ENCODE measurements at places on chromosomes 2 and 18. TPM values are rescaled to one million over a fixed set of nuclear protein-coding genes. Genes with fewer than 3 reads are reported as not detected.

DNA sequence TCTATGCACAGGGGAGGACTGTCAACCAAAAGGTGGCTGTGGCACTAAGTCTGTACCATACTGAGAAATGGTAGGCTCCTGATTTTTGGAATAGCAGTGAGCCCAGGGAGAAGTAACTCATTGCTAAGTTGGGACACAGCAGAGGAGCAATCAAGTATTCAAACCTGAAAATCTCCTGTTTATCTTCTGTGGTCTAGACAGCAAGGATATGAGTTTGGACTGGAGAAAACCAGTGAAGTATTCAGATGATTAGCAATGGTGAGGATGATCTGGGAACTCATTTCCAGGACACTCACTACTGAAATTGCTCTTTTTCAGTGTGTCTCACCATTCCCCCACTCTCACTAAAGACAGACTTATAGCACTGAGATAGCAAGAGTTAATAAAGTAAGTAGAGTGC, 112.0 kb downstream of the GULP1 start:
- peaks cover 7% of the 10 kb centered on the region for H3K36me3 ChIP-seq
- H3K4me1 ChIP-seq = peaks cover 3% of the 10 kb centered on the region
- no peak for DNase-seq

DNA sequence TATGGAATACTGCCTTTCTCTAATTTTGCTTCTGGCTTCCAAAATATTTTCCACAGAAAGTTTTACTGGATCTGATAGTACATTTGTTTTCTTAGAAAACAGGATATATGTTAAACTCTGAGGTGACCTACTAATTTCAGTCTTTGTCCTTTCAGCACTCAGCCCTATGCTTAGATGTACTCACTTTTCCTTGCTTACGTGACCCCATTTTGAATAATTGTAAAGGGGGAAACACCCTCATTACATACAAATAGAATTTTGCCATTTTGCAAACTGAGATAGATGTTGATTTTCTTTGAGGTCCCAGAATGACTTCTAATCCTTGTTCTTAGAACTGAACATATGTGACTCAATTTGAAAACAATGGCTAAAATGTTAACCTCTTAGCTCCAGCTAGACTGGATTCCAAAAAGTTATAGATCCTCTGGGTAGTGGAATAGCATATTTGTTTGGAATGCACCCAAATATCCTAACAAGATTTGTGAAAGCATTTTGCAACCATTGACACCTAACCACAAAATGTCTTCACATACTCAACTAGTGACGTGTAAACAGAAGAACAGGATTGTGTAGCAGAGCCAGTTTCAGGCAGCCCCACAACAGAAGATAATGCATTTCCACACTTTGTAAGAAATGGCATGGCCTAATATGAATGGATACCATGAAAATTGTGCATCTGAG, 44.8 kb upstream of the EHBP1 start:
- H3K27ac ChIP-seq = no peak overlapping the region
- peaks cover 2% of the 10 kb centered on the region for H3K27me3 ChIP-seq
- no peak for DNase-seq

DNA sequence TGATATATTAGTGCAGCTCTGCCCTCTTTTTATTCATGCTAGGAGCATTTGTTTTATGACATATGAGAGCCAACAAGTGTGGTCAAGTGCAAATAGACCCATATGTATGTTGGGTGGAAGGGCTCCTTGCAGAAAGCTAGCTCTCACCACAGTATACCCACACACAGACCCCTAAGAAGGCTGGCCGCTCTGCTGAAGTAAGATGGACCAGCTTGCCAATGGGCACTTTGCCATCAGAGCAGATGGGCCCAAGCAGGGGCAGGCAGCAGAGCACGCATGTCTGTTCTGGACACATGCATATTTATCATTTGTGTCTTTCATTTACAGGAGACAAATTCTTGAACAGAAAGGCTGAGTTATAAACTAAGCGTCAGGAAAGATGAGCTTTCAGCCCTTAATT, 187.5 kb upstream of the DTNA start:
- no peak for DNase-seq
- H3K36me3 ChIP-seq = no peaks in the 10 kb centered on the region
- H3K4me3 ChIP-seq = no peak overlapping the region
- H3K4me1 ChIP-seq = peaks cover 9% of the 10 kb centered on the region

- no peak overlapping the region for H3K27ac ChIP-seq
- H3K27me3 ChIP-seq = no peaks in the 10 kb centered on the region
- no peak overlapping the region for H3K4me3 ChIP-seq
- DNase-seq = no peak
- H3K4me1 ChIP-seq = no peaks in the 10 kb centered on the region
Observed at GRCh38 chr2:156087875-156088274, 244.6 kb downstream of the NR4A2 start.

DNA sequence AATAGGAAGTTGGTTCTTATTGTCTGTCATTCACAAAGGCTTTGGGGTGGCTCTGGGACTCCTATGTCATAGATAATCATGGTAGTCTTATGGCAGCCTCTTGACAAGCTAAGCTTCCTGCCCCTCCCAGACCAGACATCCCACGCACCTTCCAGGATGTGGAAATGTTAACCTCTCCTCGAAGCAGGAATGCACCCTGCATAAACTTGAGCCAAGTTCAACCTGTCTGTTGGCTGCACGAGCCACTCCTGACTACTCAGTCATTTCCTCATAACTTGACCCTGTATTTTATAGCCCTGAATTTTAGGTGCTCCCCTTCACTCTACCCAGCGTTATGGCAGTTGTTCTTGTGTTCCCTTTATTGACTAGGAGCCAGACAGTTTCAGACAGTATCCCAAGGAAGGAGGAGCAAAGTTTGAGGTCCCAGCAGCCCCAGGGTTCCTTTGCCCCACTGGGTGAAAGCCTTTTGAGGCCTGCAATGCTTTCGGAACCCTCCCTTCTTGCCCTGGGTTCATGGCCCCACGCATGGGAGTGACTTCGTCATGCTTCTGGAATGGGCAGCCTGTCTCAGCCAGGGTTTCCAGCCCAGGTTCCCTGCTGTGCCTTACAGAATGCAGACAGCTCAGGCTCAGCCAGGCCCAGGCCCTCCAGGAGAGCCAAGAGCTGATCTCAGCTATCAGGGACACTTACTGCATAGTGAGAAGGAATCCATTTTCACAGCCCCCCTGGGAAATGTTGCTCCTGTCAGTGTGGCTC, 15.6 kb upstream of the INO80C start:
- no peak overlapping the region for H3K27ac ChIP-seq
- DNase-seq = no peak
- no peaks in the 10 kb centered on the region for H3K36me3 ChIP-seq
- H3K4me1 ChIP-seq = no peaks in the 10 kb centered on the region
- H3K4me3 ChIP-seq = no peak overlapping the region
- peaks cover 12% of the 10 kb centered on the region for H3K27me3 ChIP-seq

- H3K27ac ChIP-seq = no peak overlapping the region
- no peak overlapping the region for H3K4me3 ChIP-seq
- no peaks in the 10 kb centered on the region for H3K36me3 ChIP-seq
- DNase-seq = no peak
- H3K4me1 ChIP-seq = peaks cover 35% of the 10 kb centered on the region
- H3K27me3 ChIP-seq = no peaks in the 10 kb centered on the region
Observed at GRCh38 chr18:44729631-44730101, 49.0 kb downstream of the SETBP1 start.

Gene EVA1A
- total RNA-seq = 11.5 TPM

Gene HNRNPLL
- 122 TPM for total RNA-seq

Gene FZD7
- total RNA-seq = 74.4 TPM

Gene SLC1A4
- 12.5 TPM for total RNA-seq

Measured in progenitor cell of endocrine pancreas (in vitro differentiated cells).